ENCODE measurements at places on chromosomes 4 and X. TPM values are rescaled to one million over a fixed set of nuclear protein-coding genes. Genes with fewer than 3 reads are reported as not detected.
A peak's percentile ranks its signal among the peaks of the same experiment; 100 is the strongest.

TIMP1 gene
- 62.5 TPM for total RNA-seq

ZNF732 gene
- total RNA-seq: 35.7 TPM

ASMT gene
- total RNA-seq: 1.4 TPM

DNA sequence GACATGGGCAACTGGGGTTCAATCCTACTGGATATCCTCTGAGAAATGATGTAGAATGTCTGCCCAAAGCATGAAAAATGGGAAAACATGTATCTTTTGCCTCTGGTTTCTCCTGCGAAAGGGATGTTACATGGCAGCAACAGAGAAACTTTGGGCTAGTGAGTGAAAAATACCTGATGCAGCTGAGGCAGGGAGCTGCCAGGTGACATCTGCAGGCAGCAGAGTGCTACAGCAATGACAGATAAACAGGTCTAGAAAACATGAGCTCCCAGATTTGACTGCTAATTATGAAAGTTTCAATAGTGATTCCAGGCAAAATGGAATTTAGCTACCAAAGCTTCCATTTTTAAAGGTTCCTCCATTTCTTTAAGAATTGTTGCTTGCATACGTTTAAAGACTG, 4.8 kb upstream of the CXCL1 start:
- H3K36me3 ChIP-seq: no peaks in the 10 kb centered on the region
- peaks cover 10% of the 10 kb centered on the region for H3K27me3 ChIP-seq
- no peak for DNase-seq
- no peak overlapping the region for H3K27ac ChIP-seq

- no peak overlapping the region for H3K27ac ChIP-seq
- no peaks in the 10 kb centered on the region for H3K27me3 ChIP-seq
- DNase-seq: no peak
- no peaks in the 10 kb centered on the region for H3K4me1 ChIP-seq
Observed at GRCh38 chrX:16075087-16075486, 48.3 kb upstream of the GRPR start.

DNA sequence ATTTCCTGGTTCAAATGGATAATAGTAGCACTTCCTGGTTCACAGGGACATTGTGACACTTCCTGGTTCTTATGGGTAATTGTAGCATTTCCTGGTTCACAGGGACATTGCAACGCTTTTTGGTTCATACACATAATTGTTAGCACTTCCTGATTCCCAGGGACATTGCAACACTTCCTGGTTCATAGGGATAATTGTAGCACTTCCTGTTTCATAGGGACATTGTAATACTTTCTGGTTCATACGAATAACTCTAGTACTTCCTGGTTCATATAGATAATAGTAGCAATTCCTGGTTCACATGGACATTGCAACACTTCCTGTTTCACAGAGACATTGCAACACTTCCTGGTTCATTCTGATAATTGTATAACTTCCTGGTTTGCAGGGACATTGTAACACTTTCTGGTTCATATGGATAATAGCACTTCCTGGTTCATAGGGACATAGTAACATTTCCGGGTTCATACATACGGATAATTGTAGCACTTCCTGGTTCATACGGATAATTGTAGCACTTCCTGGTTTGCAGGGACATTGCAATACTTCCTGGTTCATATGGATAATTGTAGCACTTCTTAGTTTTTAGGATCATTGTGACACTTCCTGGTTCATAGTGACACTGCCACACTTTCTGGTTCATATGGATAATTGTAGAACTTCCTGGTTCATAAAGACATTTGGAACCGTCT, 61.6 kb upstream of the CD99 start:
- no peaks in the 10 kb centered on the region for H3K4me1 ChIP-seq
- H3K27ac ChIP-seq: no peak overlapping the region
- peaks cover 6% of the 10 kb centered on the region for H3K36me3 ChIP-seq
- no peaks in the 10 kb centered on the region for H3K27me3 ChIP-seq
- DNase-seq: no peak

GRCh38 chr4:77174426-77174825, 17.4 kb downstream of the CCNG2 start:
- H3K27me3 ChIP-seq: peaks cover 23% of the 10 kb centered on the region
- H3K27ac ChIP-seq: no peak overlapping the region
- DNase-seq: no peak
- no peak overlapping the region for H3K4me3 ChIP-seq
- peaks cover 8% of the 10 kb centered on the region for H3K4me1 ChIP-seq

- no peaks in the 10 kb centered on the region for H3K4me1 ChIP-seq
- H3K4me3 ChIP-seq: no peak overlapping the region
- H3K27me3 ChIP-seq: no peaks in the 10 kb centered on the region
Observed at GRCh38 chr4:147942729-147943128, 210.8 kb downstream of the ARHGAP10 start.

DNA sequence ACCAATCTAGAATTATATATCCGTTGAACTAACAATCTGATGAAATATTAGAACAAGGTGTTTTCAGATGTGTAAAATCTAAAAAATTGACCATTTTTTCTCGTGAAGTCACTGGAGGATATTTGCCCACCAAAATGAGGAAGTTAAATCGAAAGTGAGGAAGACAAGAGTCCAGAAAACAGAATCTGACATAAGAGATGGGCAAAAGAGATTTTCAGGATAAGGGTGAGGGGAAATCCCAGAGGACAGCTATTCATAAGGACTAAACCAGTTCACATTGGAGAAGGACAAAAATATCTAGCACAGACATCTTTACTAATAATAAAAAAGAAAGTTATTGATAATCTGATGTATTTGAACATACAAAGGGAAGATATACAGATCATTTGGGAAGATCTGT, 18.7 kb upstream of the ALG13 start:
- H3K36me3 ChIP-seq: no peaks in the 10 kb centered on the region
- no peak overlapping the region for H3K4me3 ChIP-seq
- no peaks in the 10 kb centered on the region for H3K27me3 ChIP-seq
- H3K27ac ChIP-seq: no peak overlapping the region
- H3K4me1 ChIP-seq: no peaks in the 10 kb centered on the region

DNA sequence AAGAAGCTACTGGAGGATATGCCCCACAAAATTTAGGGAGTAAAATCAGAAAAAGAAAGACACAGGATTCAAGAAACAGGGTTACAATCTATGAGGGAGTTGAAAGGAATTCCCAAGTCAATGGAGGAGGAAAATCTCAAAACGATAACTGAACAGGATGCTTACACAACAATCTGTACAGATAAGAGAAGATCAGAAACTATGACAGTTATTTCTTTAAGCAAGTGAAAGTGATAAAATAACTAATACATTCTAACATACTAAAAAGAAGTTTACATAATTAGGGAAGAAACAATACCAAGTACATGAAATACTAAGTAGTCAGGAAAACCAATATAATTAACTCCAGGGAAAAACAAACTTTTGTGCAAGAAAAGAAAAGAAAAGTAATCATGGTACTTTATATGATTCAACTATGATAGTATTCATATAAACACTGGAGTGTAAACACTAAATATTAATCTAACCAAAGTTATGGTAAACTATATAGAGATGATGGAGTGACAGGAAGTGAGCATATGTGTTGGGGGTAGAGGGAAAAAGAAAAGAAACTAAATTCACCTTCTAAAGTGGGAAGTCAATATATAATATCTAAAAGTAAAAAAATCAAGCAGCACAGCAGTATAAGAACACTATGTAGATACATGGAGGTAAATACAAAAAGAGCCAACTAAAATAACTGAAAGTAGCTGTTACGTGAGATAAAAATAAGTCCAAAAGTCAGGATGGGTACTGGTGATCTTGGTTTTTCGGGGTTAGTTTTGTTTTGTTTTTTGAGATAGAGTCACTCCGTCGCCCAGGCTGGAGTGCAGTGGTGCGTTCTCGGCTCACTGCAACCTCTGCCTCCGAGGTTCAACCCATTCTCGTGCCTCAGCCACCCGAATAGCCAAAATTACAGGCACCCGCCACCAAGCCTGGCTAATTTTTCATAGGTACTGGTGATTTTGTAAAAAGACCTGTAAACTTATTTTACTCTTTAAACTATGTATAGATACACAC, 99.3 kb downstream of the TEX11 start:
- no peaks in the 10 kb centered on the region for H3K36me3 ChIP-seq
- H3K27ac ChIP-seq: no peak overlapping the region
- no peaks in the 10 kb centered on the region for H3K4me1 ChIP-seq
- DNase-seq: no peak

GRCh38 chr4:185534511-185534865, 819 bp downstream of the PDLIM3 start:
- no peak overlapping the region for H3K27ac ChIP-seq
- H3K4me1 ChIP-seq: peaks cover 6% of the 10 kb centered on the region
- no peaks in the 10 kb centered on the region for H3K36me3 ChIP-seq
- H3K27me3 ChIP-seq: peaks cover 19% of the 10 kb centered on the region

DNA sequence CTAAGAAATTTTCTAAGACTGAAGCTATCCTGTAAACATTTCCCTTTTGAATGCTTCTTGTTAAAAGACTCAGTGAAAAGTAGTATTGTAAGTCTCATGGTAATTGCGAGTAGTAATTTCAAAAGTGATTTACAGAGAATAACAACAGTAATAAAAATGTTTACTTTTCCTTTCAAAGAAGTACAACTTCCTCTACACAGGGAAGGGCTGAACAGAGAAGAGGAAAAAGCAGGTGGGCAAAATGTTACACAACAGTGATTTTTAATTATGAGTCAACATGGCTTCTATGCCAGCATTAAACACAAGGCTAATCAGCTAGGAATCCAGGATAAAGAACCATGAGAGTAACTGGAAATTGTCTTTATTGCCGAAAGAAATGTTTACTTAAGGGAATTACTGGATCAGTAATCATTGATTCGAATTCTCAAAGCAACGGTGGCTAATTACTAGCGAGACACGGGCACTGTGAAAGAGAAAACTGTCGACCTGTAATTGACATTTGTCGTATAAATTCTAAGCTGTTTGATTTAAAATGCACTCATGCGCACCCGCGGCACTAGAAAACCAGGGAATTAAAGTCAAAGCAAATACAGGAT, 15.4 kb downstream of the UTP3 start:
- H3K36me3 ChIP-seq: no peaks in the 10 kb centered on the region
- no peak for DNase-seq
- H3K27ac ChIP-seq: no peak overlapping the region
- peak overlapping the region; percentile 67 for H3K4me3 ChIP-seq
- peaks cover 3% of the 10 kb centered on the region for H3K4me1 ChIP-seq

GRCh38 chrX:25344161-25344936, 328.6 kb upstream of the ARX start:
- H3K4me3 ChIP-seq: no peak overlapping the region
- H3K27me3 ChIP-seq: no peaks in the 10 kb centered on the region
- DNase-seq: no peak
- H3K36me3 ChIP-seq: no peaks in the 10 kb centered on the region
- H3K4me1 ChIP-seq: no peaks in the 10 kb centered on the region

DNA sequence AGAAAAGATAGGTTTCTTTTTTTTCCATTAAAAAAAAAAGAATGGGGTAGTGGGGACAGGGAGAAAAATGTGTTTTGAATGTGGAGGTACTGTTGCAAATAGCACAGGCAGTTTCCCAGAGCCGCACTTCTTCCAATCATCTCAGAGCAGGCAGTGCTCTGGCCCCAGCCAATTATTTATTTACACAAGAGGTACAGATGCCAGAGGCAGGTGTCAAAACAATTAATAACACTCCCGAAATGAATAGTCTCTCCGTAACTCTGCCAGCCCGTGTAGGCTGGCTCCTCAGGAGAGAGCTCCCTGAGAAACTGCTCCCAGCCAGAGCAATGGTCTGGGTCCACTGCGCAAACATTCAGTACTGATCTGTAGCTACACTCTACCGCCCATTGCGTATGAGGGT, 130.8 kb upstream of the IL1RAPL2 start:
- H3K4me1 ChIP-seq: no peaks in the 10 kb centered on the region
- no peaks in the 10 kb centered on the region for H3K27me3 ChIP-seq
- no peak overlapping the region for H3K4me3 ChIP-seq

GRCh38 chr4:14196131-14196530, 568.6 kb upstream of the BOD1L1 start:
- H3K4me3 ChIP-seq: no peak overlapping the region
- no peaks in the 10 kb centered on the region for H3K4me1 ChIP-seq

- no peaks in the 10 kb centered on the region for H3K4me1 ChIP-seq
- H3K36me3 ChIP-seq: no peaks in the 10 kb centered on the region
- no peak overlapping the region for H3K4me3 ChIP-seq
- no peaks in the 10 kb centered on the region for H3K27me3 ChIP-seq
- DNase-seq: no peak
- H3K27ac ChIP-seq: no peak overlapping the region
Observed at GRCh38 chr4:10184041-10184440, 67.4 kb upstream of the WDR1 start.

All from H1 (cell line).